ENCODE measurements at places on chromosomes 12 and 14. TPM values are rescaled to one million over a fixed set of nuclear protein-coding genes. Genes with fewer than 3 reads are reported as not detected.

BEST3 gene
- not detected for total RNA-seq

EDDM3A gene
- not detected for total RNA-seq

RNU4-1 gene
- under 0.01 TPM for total RNA-seq

KIF5A gene
- total RNA-seq: 0.45 TPM

ACSS3 gene
- 8.9 TPM for total RNA-seq

CFAP54 gene
- 0.34 TPM for total RNA-seq

PTGER2 gene
- 124 TPM for total RNA-seq

FZD10 gene
- total RNA-seq: not detected

DLGAP5 gene
- 48.5 TPM for total RNA-seq

MNAT1 gene
- 31.9 TPM for total RNA-seq

SMARCC2 gene
- 33.3 TPM for total RNA-seq

IL22 gene
- total RNA-seq: not detected

LRRK2 gene
- total RNA-seq: 0.84 TPM

Measured in bronchus fibroblast of lung (primary cell).